IPS-NIHi11 (cell line): ENCODE measurements at places on chromosomes 16 and 17.

GRCh38 chr16:50266337-50267091 is at the start of gene ADCY7:
Gene ADCY7 (plus strand): TSS chr16:50266551. CDS start chr16:50288180, 21,629 bp downstream.
- peak; percentile 65 for DNase-seq

GRCh38 chr17:55664287-55664686 is 58.4 kb downstream of the TMEM100 start:
- DNase-seq = no peak

DNA sequence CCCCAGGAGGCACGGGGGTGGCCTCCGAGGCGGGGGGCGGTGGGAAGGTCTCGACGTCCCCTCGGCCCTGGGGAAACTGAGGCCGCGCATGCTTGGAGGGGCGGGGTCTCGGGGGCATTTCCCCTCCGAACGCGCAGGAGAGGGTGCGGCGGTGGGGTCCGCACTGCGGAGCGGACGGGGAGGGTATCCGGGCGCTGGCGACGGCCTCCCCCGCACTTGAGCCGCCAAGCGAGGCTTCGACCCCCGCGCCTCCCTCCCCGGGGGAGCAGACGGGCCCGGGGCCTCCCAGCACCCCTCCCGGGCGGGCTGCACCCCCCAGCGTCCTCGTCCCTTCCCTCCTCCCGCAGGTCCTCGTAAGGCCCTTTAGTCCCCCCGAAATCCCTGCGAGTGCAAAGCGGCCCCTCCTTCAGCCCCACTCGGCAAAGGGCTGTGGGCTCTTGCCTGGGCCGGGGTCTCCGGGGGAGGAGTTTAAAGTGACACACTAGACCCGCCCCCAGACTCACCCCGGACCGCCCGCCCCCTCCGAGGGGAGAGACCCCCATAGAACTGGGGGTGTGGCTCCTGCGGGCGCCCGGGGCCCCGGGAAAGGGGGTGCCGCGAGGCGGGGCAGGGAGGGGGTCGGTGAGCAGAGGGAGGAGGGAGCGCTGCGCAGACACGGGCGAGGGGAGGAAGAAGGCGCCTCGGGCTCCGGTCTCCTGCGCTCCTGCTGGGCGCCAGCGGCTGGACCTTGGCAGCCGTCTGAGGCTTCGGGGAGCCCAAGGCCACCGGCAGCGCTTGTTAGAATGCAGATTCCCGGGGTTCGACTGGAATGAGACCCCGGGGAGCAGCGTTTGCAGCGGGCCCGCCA is 632 bp downstream of the BAIAP3 start:
- DNase-seq = no peak

- DNase-seq = no peak
Observed at GRCh38 chr16:22270525-22270924, 26.7 kb upstream of the POLR3E start.

- DNase-seq = peak; percentile 34
Observed at GRCh38 chr16:77376358-77376757, 58.5 kb downstream of the ADAMTS18 start.

- no peak for DNase-seq
Observed at GRCh38 chr16:29653471-29653870, 9.6 kb upstream of the SPN start.

DNA sequence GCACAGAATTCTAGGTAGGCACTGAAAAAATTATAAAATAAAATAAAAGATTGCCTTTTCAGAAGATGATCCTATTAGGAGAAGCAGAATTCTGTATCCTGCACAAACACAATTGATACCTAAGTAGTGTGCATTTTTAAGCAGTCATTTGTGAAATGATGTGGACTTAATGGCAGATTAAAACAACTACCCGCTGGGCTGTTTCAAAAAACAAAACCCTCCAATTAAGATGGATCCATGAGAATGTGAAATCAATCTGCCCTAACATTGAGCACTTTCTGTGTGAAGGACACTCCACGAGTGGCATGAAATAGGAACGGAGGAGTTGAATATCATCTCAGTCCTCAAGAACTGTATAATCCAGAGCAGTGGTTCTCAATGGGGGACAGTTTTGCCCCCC is 1012.8 kb upstream of the EEF2KMT start:
- DNase-seq = no peak

DNA sequence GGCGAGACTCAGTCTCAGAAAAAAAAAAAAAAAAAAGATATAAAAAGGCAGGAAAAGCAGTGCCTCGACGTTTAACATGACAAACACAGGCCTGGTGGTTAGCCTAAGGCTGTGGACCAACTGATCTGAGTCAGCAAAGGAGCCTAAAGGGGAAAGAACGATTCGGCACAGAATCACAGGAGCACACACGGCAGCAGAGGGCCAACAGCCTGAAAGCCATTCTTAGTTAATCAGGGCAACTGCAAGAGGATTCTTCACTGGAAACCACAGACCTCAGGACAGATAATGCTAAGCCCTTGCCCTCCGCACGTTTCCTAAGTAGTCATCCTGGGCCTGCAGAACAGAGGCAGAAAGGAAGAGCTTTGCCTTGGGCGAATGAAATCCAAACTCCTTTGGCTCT is 14.7 kb downstream of the TMEM11 start:
- DNase-seq = peak; percentile 59
